RKO (cell line): ENCODE measurements at places on chromosomes 2 and 18.

DNA sequence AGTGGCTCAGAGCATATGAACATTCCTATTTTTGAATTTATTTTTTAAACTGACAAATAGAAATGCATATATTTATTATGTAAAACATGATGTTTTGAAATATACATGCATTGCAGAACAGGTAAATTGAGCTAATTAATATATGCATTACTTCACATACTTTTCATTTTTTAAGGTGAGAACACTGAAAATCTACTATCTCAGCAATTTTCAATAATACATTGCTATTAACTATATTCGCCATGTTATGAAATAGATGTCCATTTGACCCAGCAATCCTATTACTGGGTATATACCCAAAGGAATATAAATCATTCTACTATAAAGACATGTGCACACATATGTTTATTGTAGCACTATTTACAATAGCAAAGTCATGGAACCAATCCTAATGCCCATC, 717.7 kb upstream of the PIK3C3 start:
- DNase-seq = no peak

DNA sequence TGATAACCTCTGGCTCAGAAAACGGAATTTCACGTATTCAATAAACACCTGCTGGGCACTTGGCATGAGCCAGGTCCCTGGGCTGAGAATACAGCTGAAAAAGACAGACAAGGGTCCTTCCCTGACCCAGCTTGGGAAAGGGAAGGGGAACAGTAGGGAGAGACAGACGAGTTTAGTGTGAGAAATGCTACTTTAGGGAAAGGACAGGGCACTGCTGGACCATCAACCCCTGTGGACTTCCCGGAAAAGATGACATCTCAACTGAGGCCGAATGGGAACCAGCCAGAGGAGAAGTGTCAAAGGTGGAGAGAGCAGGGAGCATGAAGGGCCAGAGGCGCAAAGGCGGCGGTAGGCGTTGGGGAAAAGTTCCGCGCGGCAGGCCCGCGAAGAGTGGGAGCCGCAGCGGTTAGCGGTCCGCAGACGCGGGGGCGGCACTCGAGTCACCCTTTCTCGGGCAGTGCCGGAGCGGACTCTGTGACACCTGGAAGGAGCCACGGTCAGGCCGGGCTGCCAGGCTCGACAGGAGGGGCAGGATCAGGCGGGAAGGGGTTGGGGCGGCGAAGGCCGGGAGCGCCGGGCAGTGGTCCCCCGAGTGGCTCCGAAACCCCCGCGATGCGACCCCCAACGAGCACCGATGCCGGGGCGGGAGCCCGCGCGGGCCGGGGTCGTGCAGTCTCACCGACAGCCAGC, 519 bp downstream of the TEX261 start:
- peak; percentile 55 for DNase-seq

- DNase-seq = no peak
Measured at GRCh38 chr2:229301237-229301636, 30.1 kb upstream of the PID1 start.

- peak; percentile 70 for DNase-seq
Measured at GRCh38 chr2:231648579-231649174, 56.0 kb downstream of the TEX44 start.

GRCh38 chr2:46197672-46198071, 99.5 kb upstream of the EPAS1 start:
- DNase-seq = no peak

GRCh38 chr2:57368190-57368589, 678.4 kb upstream of the VRK2 start:
- no peak for DNase-seq

- DNase-seq = no peak
Measured at GRCh38 chr2:235855011-235855410, 313.2 kb downstream of the GBX2 start.

DNA sequence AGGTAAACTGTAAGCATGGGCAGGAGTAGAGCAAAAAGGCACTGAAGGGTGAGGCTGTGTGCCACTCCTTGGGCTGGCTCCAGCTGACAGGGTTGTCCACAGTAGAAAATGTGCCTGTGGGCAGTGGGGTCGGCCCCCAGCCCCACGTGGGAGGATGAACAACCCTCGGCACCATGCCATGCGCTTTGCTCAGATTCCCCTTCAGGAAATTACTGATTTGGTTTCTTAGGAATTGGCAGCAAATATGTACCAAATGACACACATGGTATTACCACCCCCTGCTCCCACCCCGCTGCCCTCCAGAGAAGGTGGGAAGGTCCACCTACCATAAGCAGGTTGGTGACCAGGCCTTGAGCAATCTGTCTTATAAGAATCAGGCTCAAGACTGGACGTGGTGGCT, 13.6 kb downstream of the ADCY3 start:
- no peak for DNase-seq

DNA sequence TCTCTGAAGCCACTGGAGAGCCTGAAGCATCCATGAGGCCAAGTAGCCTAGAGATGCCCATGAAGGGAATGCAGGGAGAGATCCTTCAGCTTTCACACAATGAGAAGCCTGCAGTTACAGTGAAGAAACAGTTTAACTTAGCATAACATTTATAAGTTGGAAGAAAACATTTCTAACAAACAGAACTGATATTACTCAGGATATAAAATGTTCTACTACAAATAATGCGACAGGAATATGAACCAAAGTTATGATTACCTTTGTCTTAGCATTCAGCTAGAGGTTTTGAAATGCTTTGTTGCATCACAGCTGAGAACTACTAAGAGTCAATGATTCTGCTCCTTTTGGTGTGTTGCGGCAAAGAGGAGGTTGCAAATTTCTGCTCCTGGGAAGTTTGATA, 6.9 kb upstream of the KYNU start:
- DNase-seq = no peak

GRCh38 chr2:178700922-178701342, 106.3 kb downstream of the TTN start:
- DNase-seq = peak; percentile 59

DNA sequence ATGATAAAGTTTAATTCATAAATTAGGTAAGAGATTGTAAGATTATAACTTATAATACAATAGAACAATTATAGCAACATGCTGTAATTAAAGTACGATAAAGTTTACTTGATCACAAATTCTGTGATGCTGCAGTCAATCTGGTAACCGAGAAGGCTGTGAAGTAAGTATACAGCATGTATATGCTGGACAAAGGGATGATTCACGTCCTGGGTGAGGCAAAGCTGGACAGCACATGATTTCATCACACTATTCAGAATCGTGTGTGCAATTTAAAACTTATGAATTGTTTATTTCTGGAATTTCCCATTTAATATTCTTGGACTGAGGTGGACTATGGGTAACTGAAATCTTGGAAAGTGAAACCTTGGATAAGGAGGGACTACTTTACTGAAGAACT, 522.2 kb upstream of the CNTNAP5 start:
- no peak for DNase-seq

GRCh38 chr2:163970058-163970813, 234.4 kb upstream of the FIGN start:
- no peak for DNase-seq

- no peak for DNase-seq
Measured at GRCh38 chr2:134405611-134406081, 151.8 kb downstream of the MGAT5 start.

- DNase-seq = no peak
Measured at GRCh38 chr2:9741110-9741509, 102.2 kb upstream of the TAF1B start.

DNA sequence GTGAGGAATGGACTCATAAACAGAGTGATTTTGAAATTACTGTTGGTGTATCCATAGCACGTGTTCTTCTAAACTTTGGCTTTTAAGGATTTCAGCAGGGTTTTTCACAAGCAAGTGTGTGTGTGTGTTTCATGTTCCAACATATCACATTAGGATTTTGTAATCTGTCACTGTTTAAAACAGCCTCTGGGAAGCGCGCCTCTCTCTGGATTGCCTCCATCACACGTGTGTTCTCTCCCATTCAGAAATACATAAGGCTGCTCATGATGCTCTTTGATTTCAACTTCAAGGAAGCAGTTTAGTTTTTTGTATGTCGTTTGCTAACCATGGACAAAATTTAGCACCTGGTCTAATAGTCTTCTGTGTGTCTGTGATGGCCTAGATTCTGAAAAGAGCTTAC, 370.4 kb downstream of the MTX2 start:
- DNase-seq = no peak

DNA sequence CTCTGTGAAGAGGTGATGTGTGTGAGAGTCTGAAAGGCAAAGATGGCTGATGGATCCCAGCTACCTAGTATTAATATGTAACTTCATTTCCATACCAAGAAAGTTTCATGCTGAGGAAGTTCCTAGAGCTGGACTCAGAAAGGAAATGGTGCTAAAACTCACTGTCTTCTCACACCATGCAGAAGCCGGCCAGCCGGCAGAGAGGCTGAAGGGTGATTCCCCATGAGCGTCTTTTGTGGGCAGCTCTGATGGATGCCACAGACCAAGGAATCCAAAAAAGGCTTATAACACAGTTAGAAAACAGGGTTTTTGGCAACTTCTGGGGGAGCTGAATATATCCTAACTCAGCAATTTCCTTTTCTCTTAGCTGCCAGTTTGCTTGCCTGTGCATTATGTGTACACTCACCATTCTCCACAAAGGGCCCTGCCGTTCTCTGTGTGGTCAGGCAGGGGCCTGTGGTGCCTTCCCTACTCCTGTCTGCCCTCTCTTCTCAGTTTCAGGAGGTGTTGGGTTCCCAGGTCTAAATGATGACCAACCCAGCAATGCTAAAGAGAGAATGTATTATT, 289.4 kb downstream of the MTX2 start:
- DNase-seq = no peak

GRCh38 chr2:144438801-144439631, 80.9 kb downstream of the ZEB2 start:
- no peak for DNase-seq

- no peak for DNase-seq
Measured at GRCh38 chr2:202251494-202251893, 13.1 kb upstream of the SUMO1 start.

DNA sequence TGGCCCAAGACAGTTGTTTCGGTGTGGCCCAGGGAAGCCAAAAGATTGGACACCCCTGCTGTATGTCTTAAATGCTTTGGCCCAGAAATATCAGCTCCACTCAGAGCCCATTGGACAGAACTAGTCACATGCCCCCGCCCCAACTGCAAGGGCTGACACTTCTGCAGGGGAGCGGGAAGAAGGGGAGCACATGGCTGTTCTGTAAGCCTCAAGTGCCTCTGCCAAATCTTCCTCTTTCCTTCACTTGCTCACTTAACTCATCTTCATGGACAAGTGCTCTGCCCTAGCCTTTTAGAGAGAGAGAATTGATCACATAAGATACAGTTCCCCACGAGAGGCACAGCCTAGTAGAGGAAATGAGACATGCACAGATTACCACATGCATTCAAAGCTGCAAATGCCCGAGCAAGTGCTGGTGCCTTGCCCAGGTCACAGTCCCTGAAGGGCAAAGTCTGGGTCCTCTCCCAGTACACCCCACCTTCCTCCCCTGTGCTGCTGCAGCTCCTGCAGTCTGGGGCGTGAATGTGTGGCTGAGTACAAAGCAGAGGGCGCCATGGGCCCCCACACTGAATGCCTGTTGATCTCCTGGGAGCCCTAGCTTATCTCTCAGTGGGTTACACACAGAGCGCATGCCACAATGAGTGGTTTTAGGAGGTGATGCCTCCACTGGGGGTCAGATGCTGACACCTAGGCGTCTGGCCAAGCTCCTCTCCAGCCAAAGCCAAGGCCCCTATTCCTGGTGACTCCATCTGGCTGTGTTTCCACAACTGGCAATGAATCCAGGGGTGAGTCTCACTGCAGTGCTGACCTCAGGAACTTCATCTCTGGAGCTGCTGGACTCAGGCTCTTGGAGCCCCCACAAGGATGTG, 135.3 kb downstream of the CTIF start:
- DNase-seq = no peak

GRCh38 chr2:145108361-145108778, 588.5 kb upstream of the ZEB2 start:
- no peak for DNase-seq

- DNase-seq = no peak
Measured at GRCh38 chr2:106642679-106643078, 155.5 kb downstream of the CD8B2 start.

DNA sequence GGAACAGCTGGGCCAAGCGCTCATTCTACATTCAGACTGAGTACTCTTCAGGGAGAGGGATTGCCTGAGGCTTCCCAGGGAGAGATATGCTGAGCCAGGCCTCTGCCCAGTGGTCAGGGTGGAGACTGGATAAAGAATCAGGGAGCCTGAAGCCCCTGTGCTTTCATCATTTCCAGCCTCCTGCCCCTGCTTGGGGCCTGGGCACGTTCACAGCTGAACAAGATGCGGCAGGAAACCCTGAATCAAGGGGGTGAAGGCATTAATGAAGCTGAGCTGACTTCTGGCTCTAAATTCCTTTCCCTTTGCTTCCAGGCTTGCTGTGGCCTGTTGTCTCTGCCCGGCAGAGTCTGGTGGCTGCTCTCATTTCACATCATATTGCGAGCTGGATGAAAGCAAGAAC, 35.0 kb downstream of the RPL37A start:
- no peak for DNase-seq

- DNase-seq = no peak
Measured at GRCh38 chr2:188415754-188416083, 124.0 kb downstream of the GULP1 start.

DNA sequence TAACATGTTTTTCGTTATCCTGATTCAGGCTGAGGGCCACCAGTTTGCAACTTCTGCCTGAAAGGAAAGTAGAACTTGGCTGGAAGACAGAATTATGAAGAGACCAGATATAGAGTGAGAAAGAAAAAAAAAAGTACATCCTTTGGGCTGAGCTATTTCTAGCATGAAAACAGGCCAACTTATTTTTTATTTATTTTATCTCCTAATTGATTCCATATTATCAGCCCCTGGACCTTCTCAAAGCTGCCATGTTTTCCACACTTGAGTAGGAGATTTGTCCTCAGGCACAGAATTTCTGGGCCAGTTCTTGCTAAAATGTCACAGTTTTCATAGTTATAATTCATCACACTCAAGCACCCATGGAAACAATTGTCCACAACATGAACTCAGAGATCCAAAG, 586.8 kb upstream of the CNTNAP5 start:
- no peak for DNase-seq

DNA sequence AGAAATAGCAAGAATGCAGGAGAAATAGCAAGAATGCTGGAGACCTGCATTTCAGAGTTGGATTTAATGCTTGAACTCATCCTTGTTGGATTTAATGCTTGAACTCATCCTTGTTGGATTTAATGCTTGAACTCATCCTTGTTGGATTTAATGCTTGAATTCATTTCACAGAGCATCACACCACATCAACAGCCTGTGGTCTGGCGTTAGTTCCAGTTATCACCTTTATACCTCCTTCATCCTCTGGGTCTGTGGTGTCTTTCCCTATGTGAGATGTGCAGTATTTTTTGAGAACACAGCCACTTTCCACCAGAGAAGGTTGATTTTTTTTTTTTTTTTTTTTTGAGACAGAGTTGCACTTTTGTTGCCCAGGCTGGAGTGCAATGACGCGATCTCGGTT, 546.4 kb upstream of the SOX11 start:
- DNase-seq = no peak

- no peak for DNase-seq
Measured at GRCh38 chr2:180676520-180677025, 303.8 kb upstream of the UBE2E3 start.
